ENCODE measurements at places on chromosomes 6 and 20. TPM values are rescaled to one million over a fixed set of nuclear protein-coding genes. Genes with fewer than 3 reads are reported as not detected.
A peak's percentile ranks its signal among the peaks of the same experiment; 100 is the strongest.

- DNase-seq, result no peak
- H3K4me3 ChIP-seq, result no peak overlapping the region
- H3K27ac ChIP-seq, result no peak overlapping the region
- no peaks in the 10 kb centered on the region for H3K36me3 ChIP-seq
- no peaks in the 10 kb centered on the region for H3K4me1 ChIP-seq
- peaks cover 7% of the 10 kb centered on the region for H3K27me3 ChIP-seq
Measured at GRCh38 chr6:41228616-41229015, 467 bp downstream of the TREML4 start.

DNA sequence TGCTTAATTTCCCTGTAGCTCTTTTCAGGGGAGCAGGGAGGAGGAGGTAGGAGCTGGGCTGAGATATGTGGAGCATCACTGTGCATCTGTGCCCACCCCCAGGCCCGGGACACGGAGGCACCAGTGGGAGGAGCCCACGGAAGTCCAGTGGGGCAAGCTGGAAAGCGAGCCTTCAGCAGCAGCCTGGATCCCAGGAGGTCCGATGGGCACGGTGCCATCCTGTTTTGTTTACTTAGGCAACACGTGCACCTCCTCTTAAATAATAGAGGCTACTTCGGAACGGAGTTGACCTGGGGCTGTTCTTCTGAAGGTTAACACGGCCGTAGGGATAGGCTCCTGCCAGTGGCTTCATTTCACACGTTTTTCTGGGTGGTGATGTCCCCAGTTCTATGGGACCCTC lies 51.6 kb downstream of the CDH4 start:
- no peaks in the 10 kb centered on the region for H3K27me3 ChIP-seq
- no peak overlapping the region for H3K4me3 ChIP-seq
- H3K4me1 ChIP-seq, result no peaks in the 10 kb centered on the region
- H3K27ac ChIP-seq, result no peak overlapping the region

- H3K27ac ChIP-seq, result no peak overlapping the region
- peak overlapping the region; percentile 53 for H3K4me3 ChIP-seq
- H3K36me3 ChIP-seq, result peaks cover 17% of the 10 kb centered on the region
Measured at GRCh38 chr6:139153855-139154254, 19.0 kb downstream of the HECA start.

- peaks cover 8% of the 10 kb centered on the region for H3K27me3 ChIP-seq
- no peaks in the 10 kb centered on the region for H3K36me3 ChIP-seq
- H3K27ac ChIP-seq, result no peak overlapping the region
- no peak overlapping the region for H3K4me3 ChIP-seq
- no peak for DNase-seq
Measured at GRCh38 chr6:90369024-90369519, 72.4 kb upstream of the BACH2 start.

DNA sequence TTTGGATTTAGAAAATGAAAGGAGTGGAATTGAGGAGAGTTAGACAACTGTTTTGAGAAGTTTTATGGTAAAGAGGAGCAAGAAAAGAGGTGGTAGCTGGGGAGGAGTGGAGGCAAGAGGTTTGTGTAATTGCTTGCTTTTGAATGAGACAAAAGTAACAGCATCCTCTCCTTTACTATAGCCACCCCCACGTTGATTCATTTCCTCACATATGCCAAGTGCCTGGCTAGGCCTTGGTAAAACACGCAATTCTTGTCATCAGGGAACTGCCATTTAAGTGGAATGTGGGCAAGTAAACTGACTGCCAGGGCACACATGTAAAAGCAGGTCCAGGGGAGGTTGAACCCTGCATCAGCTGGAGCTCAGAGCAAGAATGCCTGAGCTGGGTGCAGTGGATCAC lies 4.1 kb downstream of the MTRES1 start:
- no peak overlapping the region for H3K4me3 ChIP-seq
- DNase-seq, result no peak
- H3K4me1 ChIP-seq, result peaks cover 17% of the 10 kb centered on the region
- H3K36me3 ChIP-seq, result peaks cover 3% of the 10 kb centered on the region
- H3K27me3 ChIP-seq, result no peaks in the 10 kb centered on the region

- no peaks in the 10 kb centered on the region for H3K4me1 ChIP-seq
- no peak overlapping the region for H3K27ac ChIP-seq
- no peak for DNase-seq
- H3K4me3 ChIP-seq, result no peak overlapping the region
- H3K36me3 ChIP-seq, result no peaks in the 10 kb centered on the region
Measured at GRCh38 chr6:154923199-154923869, 71.8 kb upstream of the TIAM2 start.

DNA sequence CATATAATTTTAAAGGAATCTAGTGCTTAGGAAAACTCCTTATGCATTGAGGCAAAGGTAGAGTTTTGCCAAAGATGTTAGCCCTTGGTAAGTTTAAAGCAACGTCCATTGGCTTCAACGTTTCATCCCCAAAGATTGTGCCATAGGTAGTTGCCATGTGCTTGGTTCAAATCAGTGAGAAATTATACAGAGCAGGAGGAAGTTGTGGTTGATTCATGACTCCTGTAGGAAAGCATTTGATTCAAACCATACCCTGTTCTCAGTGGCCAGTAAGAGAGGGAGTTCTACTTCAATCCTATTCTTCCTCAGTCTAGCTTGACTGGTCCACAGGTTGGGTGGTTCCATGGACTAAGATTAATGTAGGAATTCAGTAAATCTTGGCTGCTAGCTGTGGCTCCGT lies 535.6 kb downstream of the QKI start:
- no peaks in the 10 kb centered on the region for H3K36me3 ChIP-seq
- no peak overlapping the region for H3K27ac ChIP-seq
- H3K4me1 ChIP-seq, result no peaks in the 10 kb centered on the region

Gene BNIP5
- not detected for polyA plus RNA-seq

Gene SLC22A1
- not detected for polyA plus RNA-seq

Gene SLC35F1
- not detected for polyA plus RNA-seq

Gene VSX1
- not detected for polyA plus RNA-seq

Gene HLA-DQA1
- polyA plus RNA-seq, result 86.7 TPM

Gene RBM38
- 71.9 TPM for polyA plus RNA-seq

Gene CALHM5
- not detected for polyA plus RNA-seq
